Activated B cell treated with CpG ODN at 0.5 μM for 24 hours (primary cell): ENCODE measurements at places on chromosomes 11 and 22.

DNA sequence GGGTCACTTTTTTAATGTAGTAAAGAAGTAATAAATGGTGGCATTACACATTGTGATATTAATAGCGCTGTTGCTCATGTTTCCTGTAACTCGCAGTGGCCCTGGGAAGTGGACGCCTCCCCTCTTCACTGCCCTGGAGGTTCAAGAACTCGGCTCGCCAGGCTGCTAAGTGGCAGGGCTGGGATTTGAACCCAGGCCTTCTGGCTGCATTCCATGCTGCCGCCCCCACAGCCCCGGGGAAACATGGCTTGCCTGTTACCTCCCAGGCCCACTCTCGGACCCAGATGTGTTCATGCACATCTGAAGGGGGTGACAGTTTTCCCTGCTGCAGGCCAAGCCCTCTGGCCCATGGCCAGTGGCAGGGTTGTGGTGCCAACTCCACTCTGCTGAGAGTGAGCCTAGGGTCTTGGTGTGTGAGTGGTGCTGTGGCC is 25.0 kb upstream of the MGAT3 start:
- no peak overlapping the region for H3K27ac ChIP-seq
- peaks cover 64% of the 10 kb centered on the region for H3K36me3 ChIP-seq
- H3K4me1 ChIP-seq = peaks cover 3% of the 10 kb centered on the region
- DNase-seq = no peak
- no peaks in the 10 kb centered on the region for H3K27me3 ChIP-seq

DNA sequence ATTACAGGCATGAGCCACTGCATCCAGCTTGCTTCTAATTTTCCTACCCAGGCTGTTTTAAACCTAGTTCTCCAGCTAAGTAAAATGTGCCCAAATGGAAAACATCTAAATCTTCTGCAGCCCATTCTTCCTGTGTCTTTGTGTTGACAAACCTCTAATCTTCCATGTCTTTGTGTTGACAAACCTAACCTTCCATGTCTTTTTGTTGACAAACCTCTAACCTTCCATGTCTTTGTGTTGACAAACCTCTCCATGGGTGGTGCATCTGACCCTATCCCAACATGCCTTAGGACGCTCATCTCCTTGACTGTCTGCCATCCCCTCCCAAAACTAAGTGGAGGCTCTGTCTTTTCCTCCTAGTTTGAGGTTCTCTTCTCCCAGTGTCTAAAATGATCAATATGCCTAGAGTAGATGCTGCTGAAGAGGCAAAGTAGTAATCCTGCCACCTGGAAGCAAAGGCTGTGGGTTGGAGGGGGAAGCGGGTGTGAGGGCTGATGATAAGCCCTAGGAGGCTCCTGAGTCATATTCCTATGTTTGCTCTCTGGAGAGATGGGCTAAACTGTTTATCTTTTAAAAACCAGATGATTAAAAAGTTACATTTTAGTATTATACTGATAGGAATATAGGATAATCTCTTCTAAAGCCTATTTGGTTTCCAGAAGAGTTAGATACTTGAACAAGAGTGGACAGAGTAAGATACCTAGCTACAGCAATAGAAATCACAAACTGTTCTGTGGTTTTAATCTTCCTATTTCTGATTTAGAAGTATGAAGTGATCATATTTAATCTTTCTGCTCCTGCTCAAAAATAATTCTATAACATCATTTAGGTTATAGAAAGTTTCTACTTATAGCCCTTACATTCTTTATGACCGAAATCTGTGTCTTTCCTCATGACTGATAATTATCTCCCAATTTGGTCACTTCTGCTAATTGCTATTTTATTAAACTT is 7.9 kb downstream of the FEN1 start:
- no peak overlapping the region for H3K27ac ChIP-seq
- no peak for DNase-seq
- peaks cover 4% of the 10 kb centered on the region for H3K4me1 ChIP-seq

- peaks cover 16% of the 10 kb centered on the region for H3K4me1 ChIP-seq
- no peak overlapping the region for H3K27ac ChIP-seq
- DNase-seq = no peak
- H3K27me3 ChIP-seq = no peaks in the 10 kb centered on the region
Observed at GRCh38 chr22:36875741-36876140, 14.9 kb downstream of the NCF4 start.

DNA sequence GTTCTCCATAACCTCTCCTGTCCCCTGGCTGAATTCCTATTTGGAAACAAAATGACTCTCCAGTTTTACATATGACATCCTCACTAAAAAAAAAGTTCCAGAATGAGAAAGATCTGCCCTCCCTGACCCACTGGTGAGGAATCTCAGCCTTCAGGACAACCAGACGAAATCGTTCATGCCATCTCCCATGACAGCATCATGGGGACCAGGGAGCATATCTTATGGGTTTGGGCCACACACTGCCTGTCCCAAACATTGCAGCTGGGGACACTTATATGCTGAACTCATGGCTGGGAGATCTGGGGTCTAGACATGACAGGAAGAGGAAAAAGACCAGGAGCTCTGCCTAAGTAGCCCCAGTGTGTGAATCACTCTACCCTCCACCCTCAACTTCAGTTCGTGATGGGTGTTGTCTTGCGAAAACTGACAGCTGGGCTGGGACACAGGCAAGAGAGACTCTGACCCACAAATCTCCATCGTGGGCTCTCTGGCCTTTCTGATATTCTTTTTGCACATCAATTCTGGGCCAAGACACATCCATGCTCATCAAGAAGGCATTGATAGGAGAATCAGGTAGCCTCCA is 102.0 kb downstream of the ZNF280B start:
- no peak for DNase-seq
- no peaks in the 10 kb centered on the region for H3K36me3 ChIP-seq
- no peaks in the 10 kb centered on the region for H3K27me3 ChIP-seq

GRCh38 chr22:17269607-17270261 is 50.5 kb upstream of the ADA2 start:
- H3K27me3 ChIP-seq = no peaks in the 10 kb centered on the region
- no peaks in the 10 kb centered on the region for H3K36me3 ChIP-seq
- H3K27ac ChIP-seq = no peak overlapping the region
- H3K4me1 ChIP-seq = peaks cover 11% of the 10 kb centered on the region
- no peak overlapping the region for H3K4me3 ChIP-seq
